ENCODE measurements at places on chromosomes 1 and 21. TPM values are rescaled to one million over a fixed set of nuclear protein-coding genes. Genes with fewer than 3 reads are reported as not detected.

Gene TMEM201
- 7.3 TPM for total RNA-seq

Gene DNAJC16
- total RNA-seq = 33.6 TPM

Gene ADORA3
- not detected for total RNA-seq

Gene KIF17
- 4.0 TPM for total RNA-seq

Gene FALEC
- not detected for total RNA-seq

Gene RGS2
- 14.4 TPM for total RNA-seq

Gene AADACL4
- not detected for total RNA-seq

Measured in neural progenitor cell (in vitro differentiated cells).